ENCODE measurements at places on chromosomes 1 and 21.

DNA sequence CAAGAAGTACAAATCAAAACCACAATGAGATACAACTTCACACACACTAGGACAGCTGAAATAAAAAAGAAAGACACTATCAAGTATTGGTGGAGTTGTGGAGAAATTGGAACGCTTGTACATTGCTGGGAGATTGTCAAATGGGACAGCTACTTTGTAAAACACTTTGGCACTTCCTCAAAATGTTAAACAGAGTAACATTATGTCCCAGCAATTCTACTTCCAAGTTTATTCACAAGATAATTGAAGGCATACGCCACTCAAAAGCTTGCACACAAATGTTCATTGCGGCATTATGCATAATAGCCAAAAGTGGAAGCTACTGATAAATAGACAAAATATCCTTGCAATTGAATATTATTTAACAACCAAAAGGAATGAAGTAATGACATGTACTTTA lies 199.9 kb upstream of the KCNK2 start:
- no peak for DNase-seq

DNA sequence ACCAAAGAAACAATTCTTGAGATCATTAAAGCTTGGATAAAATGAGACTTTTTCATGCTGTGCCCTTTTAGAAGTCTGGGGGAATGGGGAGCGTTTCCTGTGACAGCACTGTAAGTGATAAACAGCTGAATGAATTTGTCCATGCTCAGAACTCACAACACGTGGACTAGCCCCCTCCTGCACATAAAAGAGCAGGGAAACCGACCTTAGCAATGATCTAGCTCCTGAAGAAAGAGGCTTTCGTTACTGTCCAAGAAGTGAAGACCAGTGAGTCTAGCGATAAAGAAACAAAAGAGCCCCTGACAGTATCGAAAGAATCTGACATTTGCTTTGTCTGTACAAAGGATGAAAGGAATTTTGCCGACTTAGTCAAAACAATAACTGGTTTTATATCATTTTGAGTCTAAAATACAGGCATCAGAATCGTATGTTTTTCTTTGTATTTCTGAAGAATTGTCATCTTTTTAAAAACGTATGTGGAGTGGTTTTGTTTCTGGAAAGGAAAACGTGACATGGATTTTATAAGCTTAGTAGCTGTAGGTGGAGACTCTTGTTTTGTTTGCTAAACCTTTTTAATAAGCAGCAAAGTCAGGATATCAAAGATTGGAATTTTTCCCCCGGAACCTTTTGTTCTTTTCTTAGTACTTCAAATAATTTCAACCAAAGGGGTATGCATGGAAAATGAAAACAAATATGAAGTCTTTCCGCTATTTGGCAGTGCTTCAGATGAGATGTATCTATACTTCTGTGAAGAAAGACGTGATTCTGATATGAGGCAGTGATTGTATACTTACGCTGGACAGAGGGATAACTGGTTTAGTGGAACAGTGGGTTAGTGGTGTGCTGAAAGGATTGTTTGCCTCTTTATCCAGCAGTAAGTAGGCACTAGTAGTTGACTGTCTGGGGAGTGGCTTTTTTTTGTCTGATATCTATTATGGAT lies 61.0 kb downstream of the MAST2 start:
- DNase-seq, result no peak

DNA sequence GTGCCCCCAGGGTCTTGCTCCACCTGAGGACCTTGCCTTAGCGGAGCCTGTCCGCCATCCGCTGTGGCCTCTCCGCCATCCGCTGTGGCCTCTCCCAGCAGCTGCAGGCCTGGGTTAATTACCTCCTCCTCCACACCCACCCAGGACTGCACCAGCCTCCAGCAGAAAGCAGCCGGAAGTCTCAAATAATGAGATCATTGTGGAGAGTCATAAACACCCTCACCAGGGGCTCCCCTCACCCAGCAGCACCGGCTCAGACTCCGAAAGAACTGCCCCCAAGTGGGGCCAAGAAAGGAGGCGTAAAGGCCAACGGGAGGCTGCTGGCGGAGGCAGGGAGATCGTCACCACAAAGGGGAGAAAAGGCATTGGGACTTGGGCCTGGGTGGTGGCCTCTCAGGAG lies 10.7 kb upstream of the GPR153 start:
- DNase-seq, result no peak

DNA sequence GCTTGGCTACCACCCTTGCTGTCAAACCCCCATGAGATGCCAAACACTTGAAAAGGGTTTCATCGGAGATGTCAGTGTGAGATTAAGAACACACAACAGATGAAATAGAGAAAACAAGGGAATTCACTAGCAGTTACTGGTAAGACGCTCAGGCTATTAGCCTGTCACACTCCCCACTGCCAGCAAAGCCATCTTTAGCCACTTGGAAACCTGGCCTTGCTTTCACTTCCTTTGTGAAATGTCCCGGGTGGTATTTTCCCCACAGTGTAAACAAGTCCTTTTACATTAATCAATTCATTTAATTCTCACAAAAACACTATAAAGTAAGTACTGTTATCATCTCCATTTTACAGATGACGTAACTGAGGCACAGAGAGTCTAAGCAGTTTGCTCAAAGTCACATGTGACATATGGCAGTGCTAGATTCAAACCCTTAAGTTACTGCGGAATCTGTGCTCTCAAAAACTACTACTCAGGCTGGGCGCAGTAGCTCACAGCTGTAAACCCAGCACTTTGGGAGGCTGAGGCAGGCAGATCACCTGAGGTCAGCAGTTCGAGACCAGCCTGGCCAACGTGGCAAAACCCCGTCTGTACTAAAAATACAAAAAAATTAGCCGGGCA lies 32.7 kb upstream of the KHDRBS1 start:
- no peak for DNase-seq

GRCh38 chr1:113965703-113966412 lies 13.4 kb upstream of the OLFML3 start:
- DNase-seq, result no peak

DNA sequence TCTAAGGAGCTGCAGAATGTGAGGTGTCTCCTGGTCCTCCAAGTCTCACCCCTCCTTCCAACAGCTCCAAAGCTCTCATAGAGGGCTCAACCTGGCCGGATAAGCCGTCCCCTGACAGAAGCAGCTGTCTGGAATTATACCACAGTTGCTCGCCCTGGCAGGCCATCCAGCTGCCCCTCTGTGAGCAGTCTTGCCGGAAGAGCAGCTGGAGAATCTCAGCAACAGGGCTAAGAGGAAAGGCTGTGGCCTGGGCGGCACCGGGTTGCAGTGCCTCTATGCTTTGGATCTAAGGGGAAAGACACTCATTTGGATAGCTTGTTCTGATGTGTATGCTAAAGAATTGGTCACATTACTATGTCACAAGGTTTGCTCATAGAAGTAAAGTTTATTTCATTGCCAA lies 12.4 kb downstream of the TMCC2 start:
- DNase-seq, result peak; percentile 32

- DNase-seq, result no peak
Measured at GRCh38 chr1:60857851-60858250, 224.5 kb upstream of the NFIA start.

All from activated T-cell treated with anti-CD3 and anti-CD28 coated beads, Interleukin-2, amount 50 U/mL, for 48 hours (primary cell).